SK-N-SH treated with all-trans-retinoic acid at 6 μM for 48 hours (cell line): ENCODE measurements at places on chromosomes 12 and 14.

- ATAC-seq: no peak
Observed at GRCh38 chr12:22257100-22257499, 77.4 kb downstream of the ST8SIA1 start.

DNA sequence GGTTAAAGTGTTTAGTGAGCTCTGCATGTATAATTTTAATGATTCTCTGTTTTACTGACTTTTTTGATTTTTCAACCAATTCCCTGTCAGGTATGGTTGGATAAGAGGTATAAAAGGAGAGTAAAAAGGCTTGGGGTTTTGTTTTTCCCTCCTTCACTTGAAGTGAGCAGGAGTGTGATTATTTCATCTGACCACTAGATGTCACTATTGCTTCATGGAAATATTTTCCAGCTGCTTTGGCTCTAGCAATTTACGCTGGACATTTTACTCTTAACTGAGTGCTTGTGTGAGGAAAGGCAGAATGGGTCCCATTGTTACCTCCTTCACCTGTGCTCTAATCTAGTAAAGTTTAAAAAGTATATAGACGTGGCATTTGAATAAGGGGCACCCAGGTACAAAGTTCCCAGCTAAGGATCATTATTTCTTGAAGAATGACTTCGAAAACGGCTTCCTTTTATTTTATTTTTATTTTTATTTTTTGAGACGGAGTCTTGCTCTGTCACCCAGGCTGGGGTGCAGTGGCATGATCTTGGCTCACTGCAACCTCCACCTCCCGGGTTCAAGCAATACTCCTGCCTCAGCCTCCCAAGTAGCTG is 66.5 kb downstream of the TBC1D30 start:
- peak; percentile 90 for ATAC-seq

DNA sequence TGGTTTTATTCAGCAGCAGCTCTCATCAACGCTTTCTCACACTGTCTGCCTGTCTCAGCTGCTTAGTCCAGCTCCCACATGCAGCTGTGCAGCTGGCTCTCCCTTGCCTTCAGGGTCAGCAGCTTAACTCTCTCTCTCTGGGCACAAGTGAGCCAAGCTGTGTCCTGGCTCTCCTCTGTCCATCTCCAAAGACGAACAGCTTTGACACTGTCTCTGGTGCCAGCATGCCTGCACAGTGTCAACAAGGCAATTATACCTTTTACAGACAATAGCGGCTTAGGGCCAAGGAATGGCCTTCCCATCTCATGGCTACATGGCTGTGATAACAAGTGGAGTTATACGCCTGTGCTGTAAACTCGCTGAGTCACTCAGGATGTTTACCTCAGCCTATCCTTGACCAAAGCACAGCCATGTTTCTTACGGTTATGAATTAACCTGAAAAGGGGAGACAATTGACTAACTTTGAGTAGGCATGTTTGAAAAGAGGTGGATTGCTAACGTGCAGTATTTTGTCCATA is 38.4 kb upstream of the MANSC4 start:
- peak; percentile 38; the same call in 1 of the 3 replicates for ATAC-seq

DNA sequence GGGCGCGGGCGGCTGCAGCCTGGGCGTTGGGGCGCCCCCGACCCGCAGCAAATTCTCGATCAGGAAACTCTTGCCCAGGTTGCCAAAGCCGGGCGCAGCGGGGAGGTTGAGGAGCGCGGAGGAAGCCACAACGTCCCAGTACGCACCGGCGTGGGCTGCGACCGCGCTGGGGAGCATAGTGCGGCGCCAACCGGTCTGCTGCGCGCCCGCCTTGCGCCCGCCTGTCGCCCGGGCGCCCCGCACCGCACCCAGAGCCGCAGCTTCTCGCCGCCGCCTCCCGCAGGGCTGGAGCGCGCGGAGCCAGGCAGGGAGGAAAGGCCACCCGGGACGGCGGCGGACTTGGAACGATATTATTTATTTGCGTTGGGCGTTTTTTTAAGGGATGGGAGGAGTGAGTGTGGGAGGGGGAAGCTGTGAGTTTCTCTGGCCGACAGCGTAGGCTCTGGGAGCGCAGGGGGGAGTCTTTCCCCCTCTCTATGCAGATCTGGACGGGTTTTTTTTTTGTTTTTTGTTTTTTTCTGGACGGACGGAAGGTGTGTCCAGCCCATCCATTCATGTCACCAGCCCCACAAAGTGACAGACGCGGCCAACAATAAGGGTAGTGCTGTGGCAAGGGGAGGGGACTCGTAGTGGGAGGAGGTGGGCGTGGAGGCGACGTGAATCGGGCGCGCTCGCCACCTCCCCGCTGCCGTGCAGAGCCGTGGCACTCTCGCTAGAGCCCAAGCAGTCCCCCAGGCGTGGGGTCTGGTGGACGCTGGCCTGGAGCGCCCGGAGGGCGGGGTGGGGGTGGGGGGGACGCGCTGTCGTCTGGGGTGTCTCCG is at the start of gene DBX2:
Gene DBX2, minus strand, starts transcription at position 349 of the 821 bp plus-strand sequence. Its CDS starts 172 bp downstream, at position 177.
- peak; percentile 37; the same call in 2 of the 3 replicates for ATAC-seq

DNA sequence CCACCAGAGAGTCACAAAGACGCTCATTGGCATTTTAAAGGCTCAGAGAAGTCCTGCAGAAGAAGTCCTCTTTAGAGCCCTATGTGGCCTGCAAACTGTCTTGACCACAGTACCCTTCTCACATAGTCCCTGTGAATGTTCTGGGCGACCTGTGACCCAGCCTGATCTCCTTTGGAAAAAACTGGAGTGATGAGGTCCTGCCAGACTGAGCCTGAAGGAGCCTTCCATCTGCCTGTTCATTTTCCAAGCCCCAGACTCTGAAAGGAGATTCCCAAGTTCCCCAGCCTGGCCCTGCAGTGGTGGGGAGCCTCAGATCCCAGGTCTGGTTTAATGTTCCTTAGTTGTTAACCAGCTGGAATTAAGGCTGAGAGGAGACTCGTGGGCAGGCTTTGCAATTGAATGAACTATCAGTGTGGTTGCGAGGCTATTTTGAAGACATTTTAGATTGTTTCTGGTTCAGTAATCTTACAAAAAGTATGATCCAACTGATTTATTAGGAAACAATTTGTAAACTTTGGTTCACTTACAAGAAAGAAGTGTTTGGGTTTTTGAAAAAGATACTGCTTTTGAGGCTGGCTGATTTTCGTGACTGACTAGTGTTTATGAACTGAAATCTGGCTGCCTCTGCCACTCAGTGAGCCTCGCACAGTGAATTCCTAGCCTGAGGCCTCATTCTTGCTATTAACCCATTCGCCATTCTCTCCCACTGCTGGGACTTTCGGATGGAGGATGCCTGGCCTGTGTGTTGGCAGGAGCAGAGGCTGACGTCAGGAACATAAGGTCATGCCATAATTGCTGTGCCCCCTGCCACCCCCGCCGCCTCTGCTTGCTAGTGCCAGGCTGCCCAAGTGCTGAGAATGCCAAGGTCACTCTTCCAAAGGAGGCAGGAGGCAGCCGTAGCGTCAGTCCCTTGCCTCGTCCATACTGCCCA is 249.0 kb downstream of the CACNA1C start:
- no peak for ATAC-seq

GRCh38 chr12:27385766-27386564 is 53.3 kb downstream of the BMAL2 start:
- no peak for ATAC-seq

- ATAC-seq: no peak
Observed at GRCh38 chr12:43179486-43179885, 372.5 kb downstream of the ADAMTS20 start.
